ENCODE measurements at places on chromosomes 12 and 14.

- no peak for DNase-seq
Observed at GRCh38 chr12:108729612-108730364, 1.5 kb downstream of the CORO1C start.

DNA sequence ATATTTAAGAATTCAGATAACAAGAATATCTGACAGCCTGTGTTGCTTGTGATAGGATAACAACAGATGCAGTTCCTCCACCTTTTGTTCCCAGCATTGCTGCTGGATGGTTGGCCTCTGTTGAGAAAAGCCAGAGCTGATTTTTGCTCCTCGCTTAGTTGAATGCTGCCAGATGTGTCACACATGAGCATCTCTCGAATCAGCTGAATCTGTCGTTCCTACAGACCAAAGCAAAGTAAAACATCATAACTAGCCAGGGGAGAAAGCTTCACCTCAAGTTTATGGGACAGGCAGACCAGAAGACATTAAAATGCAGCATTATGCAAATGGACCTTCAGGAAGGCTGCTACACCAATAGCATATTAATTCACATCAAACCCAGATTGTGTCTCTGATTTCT, 20.1 kb downstream of the RACGAP1 start:
- no peak for DNase-seq

DNA sequence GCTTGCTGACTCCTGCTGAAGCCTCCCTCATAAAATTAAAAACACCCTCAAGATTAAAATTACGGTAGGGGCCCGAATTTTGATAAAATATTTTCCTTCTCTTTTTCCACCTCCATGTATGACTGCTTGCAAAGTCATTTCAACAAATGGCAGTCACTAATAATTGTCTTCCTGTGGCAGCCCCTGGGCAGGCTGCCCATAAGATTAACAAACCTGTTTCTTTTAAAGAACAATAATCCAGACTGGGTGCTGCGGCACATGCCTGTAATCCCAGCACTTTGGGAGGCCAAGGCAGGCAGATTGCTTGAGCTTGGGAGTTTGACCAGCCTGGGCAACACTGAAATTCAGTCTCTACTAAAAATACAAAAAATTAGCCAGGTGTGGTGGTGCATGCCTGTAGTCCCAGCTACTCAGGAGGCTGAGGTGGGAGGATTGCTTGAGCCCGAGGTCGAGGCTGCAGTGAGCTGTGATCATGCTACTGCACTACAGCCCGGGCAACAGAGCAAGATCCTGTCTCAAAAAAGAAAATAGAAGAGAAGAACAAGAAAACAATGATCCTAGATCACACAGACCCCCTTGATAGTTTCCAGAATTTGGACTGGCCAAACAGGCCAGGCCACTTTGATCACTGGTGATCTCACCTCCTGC, 8.7 kb downstream of the SAV1 start:
- no peak for DNase-seq

DNA sequence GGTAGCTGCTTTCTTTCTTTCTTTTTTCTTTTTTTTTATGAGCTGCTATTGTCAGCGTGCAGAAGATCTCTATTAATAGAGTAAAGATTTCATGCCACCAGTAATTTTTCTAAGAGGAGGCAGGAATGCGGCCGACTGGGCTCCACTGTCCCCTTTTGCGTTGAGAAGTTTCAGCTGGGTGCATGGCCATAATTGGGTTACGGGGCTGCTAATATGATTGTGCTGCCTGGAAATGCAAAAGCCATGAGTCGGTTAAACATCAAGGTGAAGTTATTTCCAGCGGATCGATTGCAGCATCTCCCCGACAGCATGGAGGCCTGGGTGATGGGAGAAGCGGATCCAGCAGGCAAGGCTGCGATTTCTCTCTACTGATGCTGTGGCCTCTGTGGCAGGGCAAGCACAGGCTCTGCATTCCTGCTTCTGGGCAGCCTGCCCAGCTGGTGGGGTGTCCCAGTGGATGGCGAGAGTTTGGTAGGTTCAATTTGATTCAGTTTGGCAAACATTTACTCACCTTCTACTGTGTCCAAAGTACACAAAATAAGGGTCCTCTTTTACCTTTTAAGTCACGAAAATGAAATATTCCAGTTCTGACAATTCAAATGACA, 54.4 kb upstream of the PRMT8 start:
- no peak for DNase-seq

DNA sequence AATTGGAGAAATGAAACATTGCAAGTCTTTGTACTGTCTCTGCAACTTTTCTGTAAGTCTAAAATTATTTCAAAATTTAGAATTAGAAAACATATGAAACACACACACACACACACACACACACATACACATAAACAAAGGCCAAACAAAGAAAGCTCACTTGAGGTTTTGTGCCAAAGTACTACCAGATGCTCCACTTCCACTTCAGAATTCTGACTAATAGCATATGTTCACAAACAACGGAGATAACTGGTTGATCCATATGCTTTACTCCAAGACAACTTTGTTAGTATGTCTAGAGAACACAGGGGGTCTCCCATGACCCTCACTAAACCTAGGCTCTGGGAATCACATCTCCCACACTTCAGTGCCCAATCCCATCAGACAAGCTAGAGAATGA, 133.8 kb upstream of the CLEC14A start:
- no peak for DNase-seq

GRCh38 chr14:99946652-99947489, 118.4 kb upstream of the EVL start:
- DNase-seq = no peak

DNA sequence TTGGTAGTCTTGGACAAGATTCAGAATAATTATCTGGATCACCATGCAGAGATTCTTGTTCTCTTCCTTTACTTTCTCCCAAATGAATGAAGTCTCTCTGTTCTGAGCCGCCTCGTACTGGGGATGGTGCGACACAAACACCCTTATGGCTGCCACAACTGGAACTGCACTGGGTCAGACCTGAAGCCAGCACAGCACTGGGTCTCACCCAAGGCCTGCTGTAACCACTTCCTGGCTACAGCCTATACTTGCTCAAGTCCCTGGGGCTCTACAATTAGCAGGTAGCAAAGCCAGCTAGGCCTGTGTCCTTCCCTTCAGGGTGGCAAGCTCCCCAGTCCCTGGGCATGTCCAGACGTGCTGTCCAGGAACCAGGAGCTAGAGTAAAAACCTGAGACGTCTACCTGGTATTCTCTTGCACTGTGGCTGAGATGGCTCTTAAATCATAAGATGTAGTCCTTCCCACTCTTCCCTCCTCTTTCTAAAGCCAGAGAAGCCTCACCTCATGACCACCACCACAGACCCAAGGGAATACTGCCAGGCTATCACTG, 27.6 kb downstream of the IFNG start:
- no peak for DNase-seq

DNA sequence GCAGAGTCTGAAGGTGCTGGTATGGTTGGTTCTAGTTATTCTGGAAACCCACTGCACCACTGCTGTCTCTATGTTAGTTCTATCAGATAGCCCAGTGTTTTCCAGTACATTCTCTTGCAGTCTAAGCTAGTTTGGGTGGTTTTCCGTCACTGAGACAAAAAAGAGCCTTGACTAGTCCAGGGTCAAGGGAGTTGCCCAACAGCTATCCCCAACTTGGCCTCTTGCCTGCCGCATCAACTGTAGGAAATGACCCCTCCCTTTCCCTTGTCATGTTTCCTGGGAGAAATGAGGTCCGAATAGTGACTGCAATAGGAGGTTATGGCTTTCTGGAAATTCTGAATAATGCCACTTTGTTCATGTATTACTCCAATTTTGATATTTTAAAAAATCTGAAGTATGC, 160.4 kb downstream of the EFCAB11 start:
- DNase-seq = no peak

DNA sequence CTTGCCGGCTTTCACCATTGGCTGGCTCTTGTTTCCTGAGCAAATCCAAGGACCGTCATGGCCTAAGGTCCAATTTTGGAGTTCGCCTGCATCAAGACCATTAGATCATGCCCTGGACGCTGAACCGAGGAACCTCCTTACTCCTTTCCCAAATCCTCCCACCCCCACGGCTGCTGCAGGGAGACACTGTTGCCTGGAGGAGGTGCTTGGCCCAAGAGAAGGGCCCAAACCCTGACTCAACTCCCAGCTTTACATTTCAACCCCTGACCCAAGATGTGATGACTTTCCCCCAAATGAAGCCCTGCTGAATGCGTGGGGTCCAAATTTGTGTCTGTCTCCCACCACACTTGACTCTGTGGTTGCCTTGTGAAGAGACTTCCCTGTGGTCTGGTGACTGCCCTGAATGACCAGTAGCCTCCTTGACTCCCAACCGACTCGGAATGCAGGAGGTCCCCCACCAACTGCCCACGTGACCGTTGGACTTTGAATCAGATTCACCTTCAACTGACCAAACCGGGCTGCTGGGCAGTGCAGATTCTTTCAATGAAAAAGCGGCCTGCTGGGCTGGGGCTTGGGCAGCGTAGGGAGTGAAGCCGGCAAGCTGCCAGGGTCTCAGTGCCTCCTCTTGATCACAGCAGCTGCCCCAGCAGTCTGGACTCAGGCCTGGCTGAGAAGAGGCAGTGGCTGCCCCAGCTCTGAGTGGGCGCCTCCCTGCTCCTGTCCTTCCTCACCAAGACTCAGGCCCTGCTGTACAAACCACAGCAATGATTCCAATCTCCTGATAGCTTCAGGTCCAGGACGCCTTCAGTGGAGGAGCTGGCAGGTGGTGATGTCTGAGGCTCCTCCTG, 46.7 kb upstream of the OASL start:
- no peak for DNase-seq

- DNase-seq = no peak
Observed at GRCh38 chr14:95432144-95433093, 84.0 kb downstream of the SYNE3 start.

DNA sequence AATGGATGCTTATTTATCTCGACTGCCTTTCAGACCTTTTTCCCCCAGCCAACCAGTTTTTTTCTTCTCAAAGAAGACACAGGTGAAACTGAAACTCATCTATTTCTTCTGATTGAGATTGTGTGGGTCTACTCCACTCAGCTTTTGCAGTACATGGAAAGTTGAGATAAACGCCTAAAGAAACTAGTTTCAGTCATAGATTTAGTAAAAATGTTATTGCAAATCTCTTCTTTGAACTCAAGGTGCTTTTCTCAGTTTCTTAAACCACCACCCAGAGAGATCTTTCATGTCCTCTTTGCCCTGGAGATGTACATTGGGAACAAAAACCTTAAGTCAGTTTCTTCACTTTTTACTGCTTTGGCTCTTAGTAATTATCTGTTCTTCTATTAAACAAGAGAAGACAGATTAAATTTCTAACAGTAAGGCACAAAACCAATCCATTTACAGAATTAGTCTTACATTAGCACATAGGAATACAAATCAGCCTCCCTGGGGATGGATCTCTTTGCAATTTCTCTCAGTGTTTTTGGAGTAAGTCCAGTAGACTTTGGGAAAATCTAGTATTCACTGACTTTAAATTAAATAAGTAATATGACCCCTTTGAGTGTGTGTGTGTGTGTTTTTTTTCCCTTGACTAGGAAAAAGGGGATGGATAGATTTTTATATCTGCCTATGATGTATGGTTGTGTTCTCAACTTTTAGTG, 11.6 kb downstream of the FBXW8 start:
- DNase-seq = peak; percentile 65

DNA sequence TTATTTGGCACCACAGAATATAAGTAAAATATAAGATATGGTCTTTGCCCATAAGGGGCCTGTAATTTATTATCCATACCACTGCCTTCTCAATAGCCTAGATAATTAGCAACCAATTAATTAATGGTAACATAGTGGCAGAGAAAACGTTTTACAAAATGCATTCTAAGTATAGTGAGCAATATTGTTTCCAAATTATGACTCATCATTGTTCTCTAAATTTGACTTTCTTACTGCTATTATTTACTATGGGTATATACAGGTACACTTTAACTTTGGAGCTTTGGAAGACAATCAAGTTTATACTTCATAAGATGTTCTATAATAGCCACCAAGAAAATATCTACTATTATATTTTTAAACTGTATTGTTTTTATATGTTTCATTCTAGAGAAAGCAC, 26.7 kb downstream of the DCP1B start:
- no peak for DNase-seq

DNA sequence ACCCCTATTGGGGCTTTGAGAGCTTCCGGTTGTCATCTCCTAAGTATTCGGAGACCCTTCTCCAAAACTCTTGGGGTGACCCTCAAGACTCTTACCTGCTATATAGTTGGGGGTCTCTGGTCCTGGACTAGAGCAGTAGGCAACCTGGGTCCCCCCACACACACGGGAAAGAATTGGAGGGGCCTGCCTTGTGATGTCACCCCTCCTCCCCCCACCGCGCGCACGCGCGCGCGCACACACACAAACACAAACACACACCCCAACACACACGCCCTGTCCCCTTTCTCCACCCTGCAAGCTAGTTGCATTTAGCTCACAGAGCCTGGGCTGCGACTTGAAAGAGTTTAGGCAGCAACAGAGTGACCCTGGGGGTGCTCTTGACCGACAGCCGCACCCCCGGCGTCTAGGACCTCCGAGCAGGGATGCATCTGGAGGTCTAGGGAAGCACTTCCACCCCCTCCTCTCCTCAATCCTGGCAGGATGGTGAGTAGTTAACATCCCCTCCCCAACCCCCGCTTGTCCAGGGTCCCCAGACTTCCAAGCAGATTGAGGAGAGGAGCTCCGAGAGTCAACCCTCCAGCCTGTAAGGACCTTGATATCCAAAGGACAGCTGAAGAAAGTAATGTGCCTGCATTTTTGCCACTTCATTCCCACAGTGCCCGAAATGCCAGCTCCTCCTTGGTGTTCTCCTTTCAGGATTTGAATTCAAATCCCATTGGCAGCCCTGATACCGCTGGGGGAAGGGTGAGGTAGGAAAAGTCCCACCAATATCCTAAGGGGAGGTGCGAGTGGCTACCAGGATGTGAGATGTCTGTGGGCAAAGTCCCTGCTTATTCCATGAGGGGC, 1.4 kb upstream of the DNAJC14 start:
- no peak for DNase-seq

GRCh38 chr12:95182868-95183415, 34.3 kb downstream of the FGD6 start:
- no peak for DNase-seq

DNA sequence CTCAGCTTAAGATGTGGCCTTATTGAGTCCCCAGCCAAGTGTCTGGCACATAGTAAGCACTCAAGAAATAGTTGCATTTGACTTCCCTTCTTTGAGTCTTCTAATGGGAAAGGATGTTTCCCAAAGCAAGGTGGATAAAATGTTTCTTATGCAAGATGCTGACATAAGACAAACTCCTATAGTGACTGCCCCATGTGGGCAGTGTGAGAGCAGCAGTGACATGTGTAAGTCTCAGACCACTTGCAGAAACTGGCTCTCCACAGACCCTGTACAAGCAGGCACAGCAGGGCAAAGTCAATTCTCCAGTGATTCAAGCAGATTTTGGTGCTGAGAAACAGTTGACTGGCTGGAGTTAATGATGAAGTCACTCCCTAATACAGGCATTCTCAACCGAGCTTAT, 255.3 kb downstream of the ANO2 start:
- no peak for DNase-seq

DNA sequence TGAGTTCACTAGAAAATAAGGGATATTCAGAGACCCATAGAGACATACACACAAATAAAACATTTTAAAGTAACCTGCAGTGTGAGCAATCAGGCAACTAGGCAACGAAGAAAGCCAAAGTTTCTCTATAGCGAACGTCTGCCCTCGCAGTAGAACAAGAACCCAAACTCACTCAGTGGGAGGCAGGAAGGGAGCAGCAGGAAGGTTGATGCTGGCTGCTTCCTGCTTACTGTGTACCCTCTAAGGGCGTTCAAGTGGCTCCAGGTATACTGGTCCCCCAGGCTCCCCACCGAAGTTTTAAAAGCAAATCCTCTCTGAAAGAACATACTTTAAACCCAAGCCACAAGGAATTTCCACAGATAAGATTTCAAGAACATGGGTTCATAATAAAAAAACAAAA, 249.3 kb downstream of the FOXN3 start:
- no peak for DNase-seq

Measured in GM12864 (cell line).